Neuronal stem cell (in vitro differentiated cells): ENCODE measurements at places on chromosomes 6 and 20.

- DNase-seq: no peak
Measured at GRCh38 chr20:63860325-63861051, 810 bp upstream of the ABHD16B start.

DNA sequence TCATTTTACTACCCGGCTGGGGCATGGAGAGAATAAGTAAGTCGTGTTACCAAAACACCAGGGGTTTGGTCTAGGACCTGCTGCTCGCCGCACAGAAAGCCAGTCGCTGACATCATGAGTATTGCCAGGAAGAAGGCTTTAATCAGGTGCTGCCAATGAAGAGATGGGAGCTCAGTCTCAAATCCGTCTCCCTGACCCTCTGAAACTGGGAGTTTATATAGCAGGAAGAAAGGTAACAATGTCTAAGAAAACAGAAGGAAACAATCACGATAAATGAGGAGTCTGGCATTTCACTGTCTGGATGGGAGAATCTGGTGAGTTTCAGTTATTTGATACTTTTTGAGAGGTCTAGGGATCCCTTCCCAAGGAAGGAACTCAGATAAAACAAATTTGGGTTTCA is 437.9 kb upstream of the JARID2 start:
- DNase-seq: no peak

DNA sequence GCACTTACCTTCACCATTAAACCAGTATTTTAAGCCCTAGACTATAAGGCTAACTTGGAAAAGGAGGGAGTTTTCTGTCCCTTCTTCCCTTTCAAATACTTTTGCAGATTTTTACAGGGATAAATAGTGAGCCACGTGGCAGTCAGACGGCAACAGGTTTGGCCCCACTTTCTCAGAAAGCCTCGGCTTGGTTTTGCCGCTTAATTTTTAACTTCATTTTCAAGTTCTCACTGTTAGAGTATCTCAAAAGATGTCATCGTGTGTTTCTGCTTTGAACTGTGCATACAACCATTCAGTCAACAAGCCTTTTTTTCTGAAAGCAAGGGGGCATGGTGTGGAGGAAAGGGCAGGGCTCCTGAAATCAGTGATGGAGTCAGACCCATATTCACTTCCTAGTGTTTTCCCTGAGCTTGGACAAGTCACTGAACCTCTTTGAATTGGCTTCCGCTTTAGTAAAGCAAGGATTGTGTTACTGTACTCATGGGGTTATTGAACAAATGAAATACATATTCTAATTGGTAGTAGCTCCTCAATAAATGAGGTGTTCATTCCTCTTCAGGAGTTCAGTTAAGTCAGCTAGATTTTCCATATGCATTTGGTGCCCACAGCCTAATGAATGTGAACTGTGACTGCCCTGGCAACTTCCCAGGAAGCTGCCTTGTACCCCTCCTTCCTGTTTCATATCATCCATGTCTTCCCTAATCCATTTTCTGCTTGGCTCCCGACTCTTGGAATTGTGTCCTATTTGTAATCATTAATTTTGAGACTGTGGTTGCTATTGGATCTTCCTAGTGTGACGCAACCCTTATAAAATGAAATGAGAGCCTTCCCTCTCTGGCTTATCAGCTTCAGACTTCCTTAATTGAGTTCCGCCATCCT is at the start of gene SLC17A2:
Gene SLC17A2, minus strand, starts transcription at position 160 of the 879 bp plus-strand sequence. CDS start 4,895 bp downstream, outside the sequence.
- no peak for DNase-seq

- peak; percentile 24 for DNase-seq
Measured at GRCh38 chr20:20897922-20898321, 185.5 kb upstream of the RALGAPA2 start.

- peak; percentile 68 for DNase-seq
Measured at GRCh38 chr6:28443112-28443773, at the start of gene ZSCAN23. ZSCAN23 (minus strand) TSS chr6:28443491; CDS start chr6:28436266, 7,225 bp downstream.

DNA sequence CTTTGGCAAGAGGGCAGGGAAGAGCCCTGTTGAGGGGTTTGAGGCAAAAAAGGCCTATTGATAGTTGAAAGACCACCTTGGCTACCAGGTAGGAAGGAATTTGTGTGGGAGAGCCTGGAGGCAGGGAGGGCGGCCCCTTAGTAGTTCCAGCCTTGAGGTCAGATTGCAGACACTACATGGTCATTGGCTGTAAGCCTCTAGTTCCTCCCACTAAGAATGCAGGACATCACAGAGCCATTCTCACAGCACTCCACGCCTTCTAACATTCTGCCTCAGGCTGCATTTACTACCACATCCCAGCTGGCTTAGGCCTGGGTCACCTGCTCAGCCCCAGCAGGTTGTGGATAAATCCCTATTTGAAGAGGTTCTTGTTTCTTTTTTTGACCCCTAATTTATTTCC is 91.0 kb upstream of the SNX9 start:
- no peak for DNase-seq

GRCh38 chr6:170000071-170000843 is 248.8 kb downstream of the ERMARD start:
- no peak for DNase-seq

DNA sequence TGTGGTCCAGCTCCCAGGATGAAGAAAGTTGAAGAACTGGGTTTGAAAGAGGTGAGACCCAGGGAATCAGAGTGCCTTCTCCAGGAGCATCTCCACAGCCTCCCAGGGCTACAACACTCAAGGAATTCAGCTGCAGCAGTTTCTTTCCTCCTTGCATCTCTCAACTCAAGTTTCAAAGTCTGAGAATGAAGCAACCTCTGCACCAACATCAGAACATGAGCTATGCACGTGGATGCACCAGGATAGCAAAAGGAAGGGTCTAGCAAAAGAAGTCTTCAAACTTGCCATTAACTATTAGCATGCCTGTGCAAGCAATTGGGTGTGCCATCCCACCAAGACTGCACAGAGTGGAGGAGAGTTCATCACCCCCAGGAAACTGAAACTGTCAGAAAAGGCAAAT is 193.9 kb downstream of the OTOR start:
- no peak for DNase-seq

DNA sequence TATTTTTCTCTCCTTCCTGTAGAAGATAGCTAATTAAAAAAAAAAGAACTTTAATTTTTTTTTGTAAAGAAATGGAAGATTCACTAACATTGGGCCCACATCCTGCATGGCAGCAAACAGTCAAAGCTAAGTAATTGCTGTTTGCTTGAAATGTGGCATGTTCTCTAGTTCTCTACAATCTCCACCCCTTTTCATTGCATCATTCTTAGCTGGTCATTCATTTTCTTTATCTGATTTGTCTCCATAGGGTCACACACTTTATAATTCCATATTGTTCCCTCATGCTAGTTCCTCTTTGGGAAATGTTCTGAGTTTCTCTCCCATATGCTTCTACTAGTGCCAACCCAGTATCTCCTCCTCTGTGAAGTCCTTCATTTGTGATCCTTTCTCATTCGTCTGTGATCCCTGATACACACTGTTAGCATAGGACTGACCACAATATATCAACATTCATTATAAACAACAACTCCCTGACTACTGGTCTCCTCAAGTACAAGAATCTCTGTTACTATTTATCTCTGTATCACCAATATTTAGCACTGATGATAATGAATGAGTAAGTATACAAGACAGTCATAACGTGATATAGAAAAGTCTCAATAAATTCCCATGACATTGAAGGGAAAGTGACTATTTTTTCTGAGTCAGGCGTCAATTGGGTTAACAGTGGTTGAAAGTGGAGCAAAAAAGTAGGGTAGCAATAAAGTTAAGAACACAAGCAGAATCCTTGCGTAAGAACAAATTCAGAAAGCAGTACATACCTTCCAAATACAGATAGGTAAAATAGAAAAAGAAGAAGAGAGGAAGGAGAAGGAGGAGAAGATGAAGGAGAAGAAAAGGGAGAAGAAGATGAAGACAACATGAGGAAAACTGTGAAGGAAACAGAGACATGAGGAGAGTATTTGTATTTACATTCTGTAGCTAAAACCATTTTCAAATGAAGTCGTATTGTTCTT is 33.2 kb upstream of the MYB start:
- DNase-seq: no peak

- DNase-seq: no peak
Measured at GRCh38 chr6:45462190-45463134, 84.7 kb upstream of the SUPT3H start.
